HS-5 (cell line): ENCODE measurements at places on chromosomes 2 and 18.

GRCh38 chr2:106272216-106272807, 78.2 kb upstream of the UXS1 start:
- DNase-seq: no peak

- no peak for DNase-seq
Observed at GRCh38 chr18:31557446-31557845, 34.2 kb upstream of the TTR start.

GRCh38 chr2:119085613-119086012, 72.9 kb downstream of the C1QL2 start:
- DNase-seq: no peak

DNA sequence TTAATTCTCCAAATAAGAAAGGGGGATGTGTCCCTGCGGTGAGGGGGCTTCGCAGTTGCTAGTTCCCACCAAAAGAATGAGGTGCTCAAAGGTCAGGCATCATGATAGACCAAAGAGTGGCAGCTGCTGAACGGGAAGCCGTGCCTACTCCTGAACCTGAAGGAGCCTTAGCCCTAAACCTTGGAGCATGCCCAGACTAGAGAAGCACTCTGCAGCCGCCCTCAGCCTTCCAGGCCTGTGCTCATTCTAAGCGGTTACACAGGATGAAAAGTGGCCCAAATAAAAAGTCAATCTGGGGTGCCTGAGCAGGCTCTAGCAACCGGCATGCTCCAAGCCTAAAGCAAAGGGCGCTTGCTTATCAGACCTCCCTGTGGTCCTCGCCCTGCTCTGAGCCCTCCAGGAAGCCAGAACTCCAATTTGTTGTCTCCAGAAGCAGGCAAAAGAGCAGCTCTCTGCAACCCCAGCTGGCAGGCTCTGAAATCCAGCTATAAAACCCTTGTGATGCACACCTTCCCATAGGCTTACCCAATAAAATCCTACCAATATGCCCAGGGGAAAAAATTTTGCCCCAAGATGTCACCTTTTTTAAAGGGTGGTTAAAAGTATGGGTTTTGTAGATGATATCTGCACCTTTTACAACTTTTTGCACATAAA, 17.5 kb downstream of the UXS1 start:
- no peak for DNase-seq

GRCh38 chr2:64735504-64735903, 81.8 kb upstream of the SERTAD2 start:
- DNase-seq: no peak

DNA sequence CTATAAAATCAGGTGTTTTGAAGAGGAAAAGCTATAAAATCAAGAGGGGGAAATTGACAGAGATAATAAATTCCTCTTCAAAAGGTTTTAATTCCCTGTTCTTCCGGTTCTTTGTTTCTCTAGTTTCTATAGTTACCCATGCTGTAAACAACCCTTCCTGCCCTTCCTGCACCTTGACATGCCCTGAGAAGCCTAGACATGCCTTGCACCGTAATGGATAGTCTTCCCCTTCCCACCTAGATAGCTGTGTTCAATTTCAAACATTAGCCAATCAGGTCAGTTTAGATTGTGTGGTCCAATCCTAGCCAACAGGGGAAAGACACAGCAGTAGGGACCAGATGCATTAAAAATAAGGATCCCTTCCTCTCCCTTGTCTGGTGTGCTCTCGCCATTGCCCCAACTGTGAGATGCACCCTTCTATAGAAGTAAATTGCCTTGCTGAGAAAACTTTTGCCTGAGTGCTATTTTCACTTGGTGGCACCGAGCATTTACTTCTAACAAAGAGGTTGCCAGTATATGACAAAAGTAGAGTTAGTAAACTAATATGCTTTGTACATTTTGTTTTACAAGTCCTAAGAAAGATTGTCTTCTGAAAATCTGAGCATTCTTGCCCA, 27.1 kb downstream of the SULT1C4 start:
- no peak for DNase-seq

- DNase-seq: no peak
Observed at GRCh38 chr18:45084206-45084605, 403.5 kb downstream of the SETBP1 start.
